ENCODE measurements at places on chromosomes 11 and 22. TPM values are rescaled to one million over a fixed set of nuclear protein-coding genes. Genes with fewer than 3 reads are reported as not detected.

The ME3 gene
- 1.6 TPM for polyA plus RNA-seq

DNA sequence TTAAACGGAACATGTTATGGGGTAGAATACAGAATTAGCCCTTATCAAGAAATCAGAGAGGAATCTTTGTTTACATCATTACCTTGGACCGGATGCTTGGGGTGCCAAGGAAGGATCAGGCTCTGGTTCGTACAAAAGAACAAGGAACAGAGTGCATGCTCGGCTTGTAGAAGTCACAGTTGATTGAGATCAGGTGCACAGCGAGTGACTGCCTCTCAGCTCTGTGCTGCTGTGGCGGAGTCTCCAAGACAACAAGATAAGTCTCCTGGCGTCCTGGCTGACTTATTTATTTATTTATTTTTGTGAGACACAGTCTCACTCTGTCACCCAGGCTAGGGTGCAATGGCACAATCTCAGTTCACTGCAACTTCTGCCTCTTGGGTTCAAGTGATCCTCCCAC is 31.8 kb downstream of the GLB1L2 start:
- H3K27ac ChIP-seq: no peak overlapping the region
- no peaks in the 10 kb centered on the region for H3K27me3 ChIP-seq
- DNase-seq: no peak
- H3K4me1 ChIP-seq: no peaks in the 10 kb centered on the region

GRCh38 chr22:17343766-17344165 is 25.5 kb upstream of the CECR2 start:
- H3K27me3 ChIP-seq: no peaks in the 10 kb centered on the region
- H3K4me3 ChIP-seq: no peak overlapping the region
- peaks cover 3% of the 10 kb centered on the region for H3K4me1 ChIP-seq

GRCh38 chr11:15622231-15622890 is 507.6 kb downstream of the INSC start:
- H3K4me1 ChIP-seq: no peaks in the 10 kb centered on the region
- no peaks in the 10 kb centered on the region for H3K36me3 ChIP-seq
- no peak overlapping the region for H3K27ac ChIP-seq
- H3K27me3 ChIP-seq: no peaks in the 10 kb centered on the region

- H3K27ac ChIP-seq: no peak overlapping the region
- DNase-seq: no peak
- no peaks in the 10 kb centered on the region for H3K36me3 ChIP-seq
- H3K4me1 ChIP-seq: no peaks in the 10 kb centered on the region
- no peak overlapping the region for H3K4me3 ChIP-seq
These were observed 7.4 kb downstream of the SMPD1 start for GRCh38 chr11:6397636-6398035.

The TCN2 gene
- 0.88 TPM for polyA plus RNA-seq

GRCh38 chr22:19291218-19291579 is 320 bp downstream of the CLTCL1 start:
- no peaks in the 10 kb centered on the region for H3K36me3 ChIP-seq
- no peaks in the 10 kb centered on the region for H3K27me3 ChIP-seq
- H3K4me3 ChIP-seq: peak overlapping the region; percentile 80
- H3K4me1 ChIP-seq: peaks cover 47% of the 10 kb centered on the region
- DNase-seq: no peak
- peak overlapping the region; percentile 18 for H3K27ac ChIP-seq

DNA sequence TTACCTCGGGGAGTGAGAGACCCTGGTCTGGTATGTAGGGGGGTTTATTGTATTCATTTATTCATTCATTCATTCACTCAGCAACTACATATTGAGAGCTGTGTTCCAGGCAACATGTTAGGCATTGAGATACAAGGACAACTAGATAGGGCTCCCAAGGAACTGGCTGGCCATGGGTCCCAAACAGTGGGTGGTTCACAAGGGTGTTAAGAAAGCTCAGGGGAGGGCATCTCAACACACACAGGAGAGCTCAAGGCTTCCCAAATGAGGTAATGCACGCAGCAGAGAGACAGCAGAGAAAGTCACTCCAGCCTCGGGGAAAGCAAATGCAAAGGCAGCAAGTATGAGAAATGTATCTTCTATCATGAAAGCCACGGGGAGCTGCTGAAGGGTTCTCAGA is 51.8 kb downstream of the BTG4 start:
- DNase-seq: no peak
- peaks cover 4% of the 10 kb centered on the region for H3K4me1 ChIP-seq
- H3K27me3 ChIP-seq: peaks cover 15% of the 10 kb centered on the region

- no peak for DNase-seq
- peak overlapping the region; percentile 87 for H3K27ac ChIP-seq
- H3K27me3 ChIP-seq: no peaks in the 10 kb centered on the region
- H3K4me3 ChIP-seq: no peak overlapping the region
- peaks cover 36% of the 10 kb centered on the region for H3K4me1 ChIP-seq
These were observed 33.0 kb upstream of the P2RY2 start for GRCh38 chr11:73184953-73185671.

- no peak overlapping the region for H3K4me3 ChIP-seq
- no peaks in the 10 kb centered on the region for H3K36me3 ChIP-seq
- H3K4me1 ChIP-seq: peaks cover 7% of the 10 kb centered on the region
- H3K27ac ChIP-seq: no peak overlapping the region
- no peak for DNase-seq
These were observed 25.9 kb upstream of the MMP13 start for GRCh38 chr11:102981324-102981910.

DNA sequence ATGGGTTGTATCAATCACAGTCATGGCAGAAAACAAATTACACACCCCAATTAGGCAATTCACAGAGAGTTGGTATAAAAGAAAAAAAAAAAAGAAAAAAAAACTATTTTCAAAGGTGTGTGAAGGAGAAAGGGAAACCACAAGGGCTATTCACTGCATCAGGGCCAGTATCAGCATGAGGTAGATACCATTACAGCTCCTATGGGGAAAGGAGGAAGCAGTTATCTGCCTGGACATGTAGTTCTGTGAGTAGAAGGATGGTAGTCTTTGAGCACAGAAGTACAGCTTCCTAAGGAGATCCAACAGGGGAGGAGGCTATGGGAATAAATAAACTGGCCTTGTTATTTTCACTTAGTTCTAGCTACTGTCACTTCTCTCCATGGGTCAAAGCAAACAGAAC is 746.1 kb downstream of the LUZP2 start:
- peaks cover 7% of the 10 kb centered on the region for H3K4me1 ChIP-seq
- no peak overlapping the region for H3K27ac ChIP-seq
- H3K4me3 ChIP-seq: no peak overlapping the region
- DNase-seq: peak; percentile 35

GRCh38 chr11:101083335-101083734 is 46.3 kb downstream of the PGR start:
- no peaks in the 10 kb centered on the region for H3K27me3 ChIP-seq
- no peaks in the 10 kb centered on the region for H3K4me1 ChIP-seq
- DNase-seq: no peak

The HEPHL1 gene
- polyA plus RNA-seq: 223 TPM

The BCO2 gene
- polyA plus RNA-seq: 0.51 TPM

- no peaks in the 10 kb centered on the region for H3K27me3 ChIP-seq
- no peak overlapping the region for H3K4me3 ChIP-seq
- H3K36me3 ChIP-seq: peaks cover 2% of the 10 kb centered on the region
- DNase-seq: no peak
These were observed 59.9 kb upstream of the MYO18B start for GRCh38 chr22:25682109-25682508.

- peaks cover 50% of the 10 kb centered on the region for H3K27me3 ChIP-seq
- H3K4me1 ChIP-seq: peaks cover 3% of the 10 kb centered on the region
- H3K4me3 ChIP-seq: no peak overlapping the region
These were observed 3.1 kb downstream of the FAM180B start for GRCh38 chr11:47589584-47589976.

The INPP5J gene
- polyA plus RNA-seq: 0.26 TPM

The CD248 gene
- polyA plus RNA-seq: 0.40 TPM

DNA sequence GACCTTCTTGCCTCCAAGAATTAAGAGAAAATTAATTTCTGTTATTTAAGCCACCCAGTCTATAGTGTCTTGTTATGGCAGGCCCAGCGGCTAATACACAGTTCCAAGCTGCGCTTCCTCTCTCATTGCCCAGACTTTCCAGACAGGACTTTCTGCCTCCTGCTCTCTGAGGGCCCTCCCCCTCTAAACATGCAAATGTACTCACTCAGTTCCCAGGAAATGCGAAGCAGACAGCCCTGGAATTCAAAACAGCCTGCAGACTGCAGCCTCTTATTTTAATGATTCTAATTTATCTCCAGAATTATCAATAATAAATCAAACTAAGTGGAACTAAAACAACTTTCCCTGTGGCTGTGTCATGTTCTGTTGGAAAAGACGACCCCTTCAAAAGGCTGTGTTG is 115.5 kb upstream of the ISX start:
- H3K4me1 ChIP-seq: no peaks in the 10 kb centered on the region
- H3K4me3 ChIP-seq: no peak overlapping the region
- no peak overlapping the region for H3K27ac ChIP-seq
- no peaks in the 10 kb centered on the region for H3K36me3 ChIP-seq
- no peak for DNase-seq
- H3K27me3 ChIP-seq: no peaks in the 10 kb centered on the region

The CYB561A3 gene
- 42.3 TPM for polyA plus RNA-seq

GRCh38 chr11:105719073-105719822 is 109.4 kb downstream of the GRIA4 start:
- no peak overlapping the region for H3K4me3 ChIP-seq
- H3K4me1 ChIP-seq: no peaks in the 10 kb centered on the region
- no peaks in the 10 kb centered on the region for H3K36me3 ChIP-seq
- no peak for DNase-seq
- H3K27ac ChIP-seq: no peak overlapping the region
- no peaks in the 10 kb centered on the region for H3K27me3 ChIP-seq

- H3K27ac ChIP-seq: no peak overlapping the region
- H3K4me3 ChIP-seq: no peak overlapping the region
- DNase-seq: no peak
- no peaks in the 10 kb centered on the region for H3K36me3 ChIP-seq
- no peaks in the 10 kb centered on the region for H3K27me3 ChIP-seq
- H3K4me1 ChIP-seq: no peaks in the 10 kb centered on the region
These were observed 296.1 kb downstream of the RAB38 start for GRCh38 chr11:87879118-87879517.

DNA sequence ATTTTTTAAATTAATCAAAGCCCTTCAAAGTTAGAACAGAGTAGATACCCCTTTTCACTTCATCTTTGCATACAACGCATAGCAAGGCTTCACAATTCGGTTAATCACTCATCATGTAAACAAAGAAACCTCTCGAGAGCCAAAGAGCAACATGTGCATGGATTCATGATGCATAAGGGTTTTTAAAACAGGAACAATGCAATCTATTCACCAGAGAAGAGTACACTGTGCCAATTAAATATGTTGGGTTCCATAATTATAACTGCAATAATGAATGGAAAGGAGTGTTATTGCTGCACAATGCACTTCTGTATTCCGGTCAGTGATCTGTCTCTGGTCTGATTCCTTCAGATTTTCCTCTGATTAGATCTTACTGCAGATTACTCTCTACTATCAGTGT is 45.3 kb downstream of the CADM1 start:
- H3K36me3 ChIP-seq: no peaks in the 10 kb centered on the region
- H3K4me3 ChIP-seq: no peak overlapping the region
- H3K27me3 ChIP-seq: no peaks in the 10 kb centered on the region
- DNase-seq: no peak
- H3K4me1 ChIP-seq: no peaks in the 10 kb centered on the region

GRCh38 chr11:120702656-120703055 is 191.1 kb downstream of the GRIK4 start:
- no peak overlapping the region for H3K4me3 ChIP-seq
- H3K27ac ChIP-seq: no peak overlapping the region
- no peaks in the 10 kb centered on the region for H3K4me1 ChIP-seq
- DNase-seq: no peak
- H3K27me3 ChIP-seq: no peaks in the 10 kb centered on the region

DNA sequence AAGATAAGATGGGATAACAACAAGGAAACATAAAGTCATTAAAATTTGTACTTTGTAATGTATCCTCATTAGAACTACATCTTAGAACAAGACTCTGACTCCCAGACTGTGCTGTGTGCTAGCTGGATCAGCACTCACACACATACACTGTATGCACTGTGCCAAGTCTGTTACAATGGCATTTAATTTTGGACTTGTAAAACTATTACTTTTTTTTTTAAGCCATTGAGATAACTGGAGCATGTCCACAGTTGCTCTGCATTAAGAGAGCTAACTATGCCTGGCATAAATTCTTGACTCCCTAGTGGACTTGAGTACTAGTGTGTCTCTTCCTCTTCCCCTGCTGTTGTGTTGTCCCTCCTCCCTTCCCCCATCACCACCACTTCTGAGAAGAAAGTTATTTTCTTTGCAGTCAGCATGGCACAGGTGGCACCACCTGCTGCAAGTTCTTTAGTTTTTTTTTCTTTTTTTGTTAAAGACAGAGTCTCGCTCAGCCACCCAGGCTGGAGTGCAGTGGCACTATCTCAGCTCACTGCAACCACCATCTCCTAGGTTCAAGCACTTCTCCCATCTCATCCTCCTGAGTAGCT is 268.6 kb downstream of the TMEM135 start:
- H3K4me1 ChIP-seq: peaks cover 3% of the 10 kb centered on the region
- no peaks in the 10 kb centered on the region for H3K36me3 ChIP-seq
- H3K4me3 ChIP-seq: no peak overlapping the region
- no peaks in the 10 kb centered on the region for H3K27me3 ChIP-seq

DNA sequence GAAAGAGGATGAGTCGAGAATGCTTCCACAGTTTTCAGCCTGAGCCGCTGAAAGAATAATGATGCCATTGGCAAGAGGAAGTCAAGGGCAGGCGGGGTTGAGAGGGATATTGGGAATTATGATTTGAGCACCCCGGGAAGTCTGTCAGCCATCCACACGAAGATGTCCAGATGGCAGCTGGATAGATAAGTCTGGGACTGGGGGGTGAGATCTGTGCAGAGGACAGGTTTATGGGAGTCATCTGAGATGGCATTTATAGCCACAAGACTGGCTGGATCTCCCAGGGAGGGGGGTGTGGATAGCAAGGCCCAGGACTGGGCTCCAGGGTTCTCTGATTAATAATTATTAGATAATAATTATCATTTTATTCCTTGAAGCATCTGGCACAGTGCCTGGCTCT is 5.1 kb upstream of the STIP1 start:
- no peak overlapping the region for H3K27ac ChIP-seq
- peaks cover 19% of the 10 kb centered on the region for H3K4me1 ChIP-seq
- DNase-seq: no peak
- H3K4me3 ChIP-seq: no peak overlapping the region

The FOLH1 gene
- 1.0 TPM for polyA plus RNA-seq

The C2CD3 gene
- 9.8 TPM for polyA plus RNA-seq

GRCh38 chr11:44865866-44866272 is 84.8 kb downstream of the TP53I11 start:
- no peak overlapping the region for H3K4me3 ChIP-seq
- no peak overlapping the region for H3K27ac ChIP-seq
- no peak for DNase-seq
- no peaks in the 10 kb centered on the region for H3K36me3 ChIP-seq

DNA sequence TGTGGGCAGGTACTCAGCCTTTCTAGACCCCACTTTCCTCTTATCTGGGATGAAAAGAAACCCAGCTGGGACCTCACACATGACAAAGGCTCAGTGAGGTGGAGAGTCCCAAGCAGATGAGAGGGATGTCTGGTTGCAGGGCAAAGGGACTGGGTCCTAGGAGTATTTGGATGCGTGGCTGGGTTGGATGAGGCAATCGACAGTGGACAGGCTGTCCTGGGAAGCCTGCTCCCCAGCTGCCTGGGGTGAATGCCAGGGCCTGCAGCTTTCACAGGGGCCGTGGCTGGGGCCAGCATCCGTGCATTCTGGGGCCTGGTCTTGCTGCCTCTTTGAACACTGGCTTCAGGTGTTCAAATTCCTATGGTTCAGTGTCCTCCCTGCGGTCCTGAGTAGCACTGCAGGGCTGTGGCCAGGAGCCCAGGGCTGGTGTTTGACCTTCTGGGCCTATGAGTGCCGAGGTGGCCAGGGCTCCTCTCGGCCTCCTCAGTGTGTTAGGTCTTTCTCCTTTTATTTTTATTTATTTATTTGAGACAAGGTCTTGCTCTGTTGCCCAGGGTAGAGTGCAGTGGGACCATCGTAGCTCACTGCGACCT is 65.3 kb downstream of the MCM5 start:
- DNase-seq: no peak
- H3K36me3 ChIP-seq: no peaks in the 10 kb centered on the region
- peaks cover 2% of the 10 kb centered on the region for H3K4me1 ChIP-seq

The ARHGAP32 gene
- 13.0 TPM for polyA plus RNA-seq
